ENCODE measurements at places on chromosomes 11 and 22.

DNA sequence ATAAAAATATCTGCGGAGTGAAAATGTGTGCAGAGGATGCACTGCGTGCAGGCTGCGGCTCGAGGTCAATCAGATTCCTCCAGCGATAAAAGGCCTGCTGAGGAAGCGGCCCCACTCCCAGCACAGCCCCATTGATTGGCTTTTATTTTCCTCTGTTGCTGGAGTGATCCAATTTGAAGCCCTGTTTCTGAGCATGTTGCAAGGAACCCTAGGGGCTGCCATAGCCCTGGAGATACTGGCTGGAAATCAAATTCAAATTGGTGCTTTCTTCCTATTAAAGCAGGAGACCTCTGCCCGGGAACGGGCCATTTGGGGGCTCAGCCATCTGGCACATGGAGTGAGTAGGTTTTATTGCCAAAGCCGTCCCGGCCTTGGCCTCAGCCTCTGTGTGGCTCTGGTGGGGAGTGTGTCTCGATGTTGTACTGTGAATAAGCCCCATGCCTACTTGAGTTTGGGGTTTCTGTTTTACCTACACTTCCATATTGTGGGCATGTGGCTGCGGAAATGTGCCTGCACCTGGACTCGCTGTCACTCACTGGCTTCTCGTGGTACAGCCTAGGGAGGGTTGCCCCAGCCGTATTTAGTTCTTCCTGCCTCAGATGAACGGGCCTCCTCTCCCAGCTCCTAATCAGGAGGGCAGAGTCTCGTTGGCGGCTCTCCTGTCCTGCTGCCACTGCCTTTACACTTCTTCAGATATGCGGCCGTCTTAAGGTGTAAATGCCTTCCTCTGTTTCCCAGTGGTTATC, 25.6 kb downstream of the PARVB start:
- no peak for DNase-seq

- no peak for DNase-seq
These were observed 4.0 kb downstream of the BSX start for GRCh38 chr11:122977470-122978298.

DNA sequence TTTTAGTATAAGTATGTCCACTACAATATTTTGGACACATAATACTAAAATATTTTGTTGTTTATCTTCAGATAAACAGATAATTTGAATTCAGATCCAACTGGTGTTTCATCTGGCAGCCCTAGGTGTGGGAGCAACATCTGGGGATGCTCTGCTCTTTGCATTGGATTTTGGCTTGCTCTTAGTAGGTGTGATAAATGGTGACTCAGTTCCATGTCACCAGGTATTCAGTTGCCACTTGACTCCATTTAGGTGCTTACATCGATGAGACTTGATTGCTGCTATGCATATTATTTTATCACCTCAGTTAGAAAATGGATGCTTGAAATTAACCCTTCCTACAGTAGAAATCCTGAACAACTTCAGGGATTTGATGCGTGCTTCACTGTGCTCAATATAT, 13.3 kb upstream of the AMOTL1 start:
- no peak for DNase-seq

DNA sequence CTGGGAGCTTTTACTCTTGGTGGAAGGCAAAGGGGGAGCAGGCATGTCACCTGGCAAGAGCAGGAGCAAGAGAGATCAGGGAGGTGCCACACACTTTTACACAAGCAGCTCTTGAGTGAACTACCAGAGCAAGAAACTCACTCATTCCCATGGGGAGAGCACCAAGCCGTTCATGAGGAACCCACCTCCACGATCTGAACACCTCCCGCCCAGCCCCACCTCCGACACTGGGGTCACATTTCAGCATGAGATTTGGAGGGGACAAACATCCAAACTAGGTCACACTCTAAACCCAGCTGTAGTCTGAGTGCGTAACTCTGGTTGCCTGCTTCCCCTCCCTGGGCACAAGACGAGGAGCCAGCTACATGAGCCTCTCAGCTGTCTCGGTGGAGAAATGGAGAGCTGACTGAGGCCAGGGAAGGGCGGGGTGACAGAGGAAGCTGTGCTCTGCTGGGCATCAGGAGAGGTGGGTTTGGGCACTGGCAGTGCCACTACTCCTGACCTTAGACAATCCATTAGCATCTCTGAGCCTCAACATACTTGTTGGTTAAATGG, 134.6 kb downstream of the PKNOX2 start:
- no peak for DNase-seq

- no peak for DNase-seq
These were observed 687.9 kb downstream of the NTM start for GRCh38 chr11:132058211-132058772.

- DNase-seq: no peak
These were observed 31.1 kb upstream of the PRSS23 start for GRCh38 chr11:86769219-86769618.

DNA sequence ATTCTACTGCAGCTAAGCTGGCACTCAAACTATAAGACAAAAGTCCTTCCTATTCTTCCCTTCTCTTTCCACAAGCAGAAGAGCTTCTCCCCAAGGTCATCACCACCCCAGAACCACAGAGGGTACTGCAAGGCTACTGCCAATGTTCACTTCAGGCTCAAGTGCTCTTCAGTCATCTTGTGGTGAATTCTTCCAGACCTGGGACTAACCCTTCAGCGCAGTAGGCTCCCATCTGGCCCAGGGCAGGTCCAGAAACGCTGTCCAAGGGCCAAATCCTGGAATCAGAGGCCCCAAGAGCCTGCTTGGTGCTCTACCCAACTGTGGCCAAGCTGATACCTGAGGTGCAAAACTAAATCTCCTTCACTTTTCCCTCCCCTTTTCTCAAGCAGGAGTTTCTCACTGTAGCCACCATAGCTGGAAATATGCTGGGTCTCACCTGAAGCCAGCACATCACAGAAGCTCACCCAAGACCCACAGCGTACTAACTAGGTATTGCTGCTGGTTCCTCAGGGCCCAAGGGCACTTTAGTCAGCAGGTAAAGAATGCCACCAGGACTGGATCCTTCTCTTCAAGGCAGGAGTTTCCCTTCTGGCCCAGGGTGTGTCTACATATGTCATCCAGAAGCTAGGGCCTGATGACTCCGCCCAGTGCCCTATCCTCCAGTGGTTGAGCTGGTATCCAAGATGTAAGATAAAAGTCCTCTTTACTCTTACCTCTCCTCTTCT, 27.8 kb downstream of the FCHSD2 start:
- DNase-seq: no peak

GRCh38 chr22:45164270-45165088, 754 bp downstream of the NUP50 start:
- peak; percentile 37 for DNase-seq

GRCh38 chr22:48520884-48521588, 1306.6 kb downstream of the BRD1 start:
- no peak for DNase-seq

GRCh38 chr11:72962084-72962483, 147.9 kb downstream of the ATG16L2 start:
- no peak for DNase-seq

- no peak for DNase-seq
These were observed 2.3 kb upstream of the SMPD1 start for GRCh38 chr11:6387811-6388599.

GRCh38 chr11:75554258-75555022, 7.6 kb upstream of the SERPINH1 start:
- DNase-seq: peak; percentile 50

DNA sequence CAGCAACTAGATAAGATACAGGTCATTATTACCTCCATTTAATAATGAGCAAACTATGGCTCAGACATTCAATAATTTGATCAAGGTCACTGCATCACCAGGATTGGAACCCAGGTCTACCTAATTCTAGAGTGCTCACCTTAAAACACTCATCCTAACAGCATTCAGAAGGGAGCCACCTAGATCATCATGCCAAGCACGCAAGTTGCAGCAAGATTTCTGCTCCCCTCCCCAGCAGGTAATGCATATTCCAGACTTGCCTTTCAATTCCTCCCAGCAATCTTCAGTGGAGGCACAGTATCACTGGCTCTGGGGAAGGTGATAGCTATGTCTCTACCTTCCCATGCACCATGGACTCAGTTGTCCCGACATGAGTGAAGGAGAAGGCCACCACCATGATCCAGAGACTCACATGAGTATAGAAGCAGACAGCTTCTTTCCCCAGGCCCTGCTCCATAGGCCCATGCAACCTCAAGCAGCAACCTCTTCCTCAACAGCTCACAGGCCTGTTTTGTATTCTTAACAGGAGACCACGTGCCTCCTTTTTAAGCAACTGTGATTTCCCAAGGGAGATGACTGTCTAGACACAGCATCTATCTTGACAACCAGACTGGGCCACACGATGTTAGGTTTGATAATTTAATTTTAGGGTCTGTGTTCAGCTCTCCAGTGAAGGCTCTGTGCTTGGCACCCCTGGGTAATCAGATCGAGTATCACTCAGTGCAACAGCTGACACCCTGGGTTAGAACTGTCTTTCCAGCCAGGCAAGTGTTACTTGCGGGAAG, 36.4 kb downstream of the RAB30 start:
- peak; percentile 72 for DNase-seq

GRCh38 chr11:111179184-111179910, 66.2 kb upstream of the POU2AF2 start:
- no peak for DNase-seq

DNA sequence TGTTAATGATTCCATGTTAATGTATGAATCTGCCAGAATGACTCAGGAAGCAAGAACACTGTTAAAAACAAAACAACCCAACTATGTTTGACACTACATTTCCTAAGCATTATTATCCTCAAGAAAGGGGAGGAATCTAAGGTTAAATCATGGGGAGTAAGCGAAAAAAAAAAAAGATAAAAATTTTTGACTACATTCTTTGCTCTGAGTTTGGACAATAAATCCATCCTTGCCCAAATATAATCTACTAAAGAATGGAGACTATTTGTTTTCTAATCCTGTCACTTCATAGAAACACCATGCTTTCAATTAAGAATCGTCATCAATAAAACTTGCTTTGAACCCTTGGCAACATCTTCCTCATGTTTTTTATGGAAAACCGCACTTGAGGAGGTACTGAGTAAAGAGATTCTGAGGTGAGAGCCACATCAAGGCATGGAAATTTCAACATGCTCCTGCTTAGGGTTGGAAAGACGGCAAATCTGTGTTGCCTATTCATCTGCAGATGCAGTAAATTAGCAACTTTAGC, 9.7 kb downstream of the MAML2 start:
- no peak for DNase-seq

DNA sequence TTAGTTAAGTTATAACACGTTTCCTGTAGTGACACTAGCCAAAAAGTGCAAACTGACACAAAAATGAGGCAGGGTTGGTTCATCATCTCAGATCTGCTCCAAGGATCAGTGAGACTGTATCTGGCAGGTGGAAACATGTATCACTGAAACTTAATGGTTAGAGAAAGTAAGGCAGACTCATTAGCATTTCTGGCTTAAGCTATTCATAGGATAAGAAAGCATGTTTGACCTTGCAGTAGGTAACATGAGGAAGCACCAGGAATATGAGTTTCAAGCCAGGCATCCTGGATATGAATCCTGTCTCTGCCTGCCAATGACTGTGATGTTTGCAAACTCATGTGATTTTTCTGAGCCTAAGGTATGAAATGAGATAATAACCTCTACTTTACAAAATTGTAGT, 732.1 kb downstream of the NELL1 start:
- DNase-seq: no peak

- DNase-seq: peak; percentile 41
These were observed 8.3 kb upstream of the ARL14EP start for GRCh38 chr11:30314625-30315024.

Measured in NAMALWA (cell line).